ENCODE measurements at places on chromosomes 7 and 10.

GRCh38 chr10:125708971-125709503 lies 10.5 kb upstream of the EDRF1 start:
- DNase-seq = no peak

DNA sequence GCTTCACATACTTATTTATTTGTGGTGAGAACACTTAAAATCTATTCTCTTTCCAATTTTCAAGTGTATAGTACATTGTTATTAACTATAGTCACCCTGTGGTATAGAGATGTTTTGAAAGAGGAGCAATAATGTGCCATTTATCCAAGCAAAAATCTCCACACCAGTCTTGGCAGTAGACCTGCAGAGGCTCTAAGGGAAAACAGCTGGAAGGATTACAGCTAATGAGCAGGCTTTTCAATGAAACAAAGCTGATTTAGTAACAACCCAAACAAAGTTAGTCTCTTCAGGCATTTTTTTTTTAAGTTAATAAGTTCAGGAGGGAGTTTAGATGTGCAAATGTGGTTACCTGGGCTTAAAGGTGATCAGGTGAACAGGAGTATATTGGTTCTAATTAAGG lies 101.9 kb downstream of the EVX1 start:
- no peak for DNase-seq

DNA sequence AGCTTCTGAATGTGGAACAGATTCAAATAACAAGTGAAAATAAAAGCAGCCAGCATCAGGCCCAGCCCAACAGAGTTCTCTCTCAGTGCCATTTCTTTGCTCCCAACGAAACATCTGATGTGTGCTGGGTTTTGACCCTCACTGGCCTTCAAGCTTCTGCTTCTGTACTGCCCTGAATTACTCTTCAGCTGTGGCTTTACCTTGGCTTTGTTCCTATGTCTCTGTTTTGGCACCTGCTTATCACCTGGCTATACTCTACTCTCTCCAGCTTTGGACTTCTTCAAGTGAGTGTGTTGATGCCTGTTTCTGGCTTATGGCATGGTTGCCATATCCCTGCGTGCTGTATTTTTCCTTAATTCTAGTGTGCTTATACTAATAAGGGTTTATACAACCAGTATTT lies 768.3 kb downstream of the SORCS1 start:
- no peak for DNase-seq

- DNase-seq = no peak
These were observed 225.2 kb downstream of the ZWINT start for GRCh38 chr10:56135828-56136227.

GRCh38 chr10:22593026-22593425 lies 121.4 kb downstream of the PIP4K2A start:
- DNase-seq = no peak

DNA sequence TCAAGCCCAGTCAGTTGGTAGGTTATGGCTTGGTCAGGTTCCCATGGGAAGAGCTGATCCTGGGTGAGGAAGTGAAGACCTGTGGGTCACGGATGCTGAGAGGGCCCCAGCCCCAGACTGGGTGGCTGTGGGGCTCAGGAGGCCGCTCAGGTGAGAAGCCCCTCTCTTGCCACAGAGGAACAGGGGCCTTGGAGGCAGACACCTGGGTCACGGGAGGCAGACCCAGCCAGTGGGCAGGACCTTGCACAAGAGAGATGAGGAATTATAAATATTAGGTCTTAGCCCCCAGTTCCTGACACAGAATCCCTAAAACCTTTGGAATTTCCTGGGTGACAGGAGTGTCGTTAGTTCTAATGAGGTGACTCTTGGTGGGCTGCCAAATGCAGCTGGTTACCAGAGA lies 10.6 kb upstream of the CRHR2 start:
- DNase-seq = no peak

- DNase-seq = no peak
These were observed 73.1 kb upstream of the HECW1 start for GRCh38 chr7:43039346-43039745.

GRCh38 chr10:87636313-87636915 lies 23.3 kb upstream of the PAPSS2 start:
- no peak for DNase-seq

GRCh38 chr7:17674166-17674942 lies 265.9 kb downstream of the SNX13 start:
- DNase-seq = no peak

DNA sequence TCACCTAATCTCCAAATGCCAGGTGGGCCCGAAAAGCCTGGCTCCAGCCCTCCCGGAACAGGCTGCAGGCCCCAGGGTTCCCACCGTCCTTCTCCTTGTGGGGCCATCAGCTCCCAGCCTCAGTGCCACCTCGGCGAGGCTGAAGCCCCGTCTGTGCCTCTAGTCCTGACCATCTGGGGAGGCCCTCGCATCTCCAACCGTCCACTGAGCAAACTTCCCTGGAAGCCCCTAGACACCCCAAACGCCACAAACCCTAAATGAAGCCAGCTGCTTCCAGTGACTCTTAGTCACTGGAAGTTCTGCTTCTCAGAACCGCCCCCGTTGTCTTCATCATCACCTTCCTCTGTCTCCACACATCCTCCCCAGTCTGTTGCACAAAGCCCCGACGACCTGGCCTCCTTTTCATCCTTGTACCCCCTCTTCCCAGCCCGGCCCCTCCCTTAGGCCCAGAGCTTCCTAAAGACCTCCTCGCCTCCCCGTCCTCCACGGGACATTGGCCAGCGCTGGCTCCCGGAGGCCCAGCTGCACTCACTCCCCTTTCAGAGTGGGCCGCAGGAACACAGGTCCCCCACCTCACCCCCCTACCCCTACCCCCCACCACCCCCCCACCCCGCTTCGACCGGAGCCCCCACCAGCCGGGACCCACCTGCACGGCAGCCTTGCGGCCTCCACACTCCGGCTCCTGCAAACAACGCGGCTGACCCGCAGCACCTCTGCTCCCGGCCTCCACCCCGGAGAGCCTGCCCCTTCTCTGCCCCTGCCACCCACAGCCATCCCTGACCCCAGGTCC lies 1.1 kb upstream of the DIP2C start:
- DNase-seq = no peak

- no peak for DNase-seq
These were observed 150.0 kb downstream of the SKAP2 start for GRCh38 chr7:26714438-26714837.

GRCh38 chr10:27399871-27400270 lies 104.2 kb upstream of the RAB18 start:
- no peak for DNase-seq

- DNase-seq = no peak
These were observed 895.1 kb upstream of the KCND2 start for GRCh38 chr7:119377861-119378260.

GRCh38 chr10:110304394-110304779 lies 333 bp downstream of the SMNDC1 start:
- no peak for DNase-seq

DNA sequence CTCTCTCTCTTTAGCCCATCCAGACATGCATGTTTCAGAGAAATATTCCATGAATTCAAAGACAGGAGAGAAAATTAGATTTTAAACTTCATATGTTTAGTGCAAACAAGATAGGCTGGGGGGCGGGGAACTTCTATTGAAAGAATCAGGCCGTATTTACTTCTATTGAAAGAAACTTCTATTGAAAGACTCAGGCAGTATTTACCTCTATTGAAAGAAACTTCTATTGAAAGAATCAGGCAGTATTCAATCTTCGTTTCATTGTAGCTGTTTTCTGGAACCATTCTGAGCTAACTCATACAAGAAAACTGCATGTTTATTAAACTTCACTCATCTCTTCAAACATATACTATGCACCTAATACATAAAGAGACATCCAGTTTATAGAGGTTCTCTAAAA lies 123.1 kb downstream of the TYW1B start:
- no peak for DNase-seq

DNA sequence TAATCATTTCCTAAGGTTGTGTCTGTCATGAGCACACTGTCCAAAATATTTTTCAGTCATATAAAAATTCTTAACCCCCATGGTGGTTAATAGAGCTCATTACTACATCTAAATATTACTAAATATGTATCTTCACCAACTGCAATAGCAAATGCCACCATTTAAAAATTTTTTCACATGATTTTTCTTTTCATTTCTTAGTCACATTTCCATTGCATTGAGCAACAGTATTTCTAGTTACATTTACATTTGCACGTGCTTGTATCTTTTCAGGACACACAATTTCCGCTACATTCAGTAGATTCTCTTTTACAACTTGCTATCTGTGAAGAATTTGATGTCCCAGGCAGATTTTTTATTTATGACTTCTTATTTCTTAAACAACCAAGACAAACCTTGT lies 5.2 kb upstream of the TAS2R40 start:
- DNase-seq = no peak

DNA sequence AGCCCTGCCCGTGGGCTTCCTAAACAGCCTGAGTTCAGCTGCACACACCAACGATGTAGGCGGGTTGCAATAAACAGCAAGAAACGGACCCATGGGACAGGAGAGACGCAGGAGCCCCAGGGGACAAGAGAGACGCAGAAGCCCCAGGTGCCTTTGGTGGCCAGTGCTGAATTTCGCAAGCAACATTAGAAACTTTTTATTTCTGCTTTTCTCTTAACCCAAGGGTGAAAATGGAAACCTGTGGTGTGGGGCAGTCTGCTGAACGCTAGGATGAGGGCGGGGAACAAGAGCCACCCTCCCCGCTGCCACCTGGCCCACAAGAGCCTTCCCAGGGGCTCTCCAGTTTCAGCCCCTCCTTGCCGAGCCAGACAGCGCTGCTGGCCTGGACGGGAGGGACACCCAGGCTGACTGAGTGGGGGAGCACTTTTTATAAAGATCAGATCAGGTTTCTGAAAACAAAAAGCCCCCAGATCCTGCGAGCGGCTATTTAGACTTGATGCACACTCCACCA lies 20.0 kb upstream of the GPR146 start:
- no peak for DNase-seq

DNA sequence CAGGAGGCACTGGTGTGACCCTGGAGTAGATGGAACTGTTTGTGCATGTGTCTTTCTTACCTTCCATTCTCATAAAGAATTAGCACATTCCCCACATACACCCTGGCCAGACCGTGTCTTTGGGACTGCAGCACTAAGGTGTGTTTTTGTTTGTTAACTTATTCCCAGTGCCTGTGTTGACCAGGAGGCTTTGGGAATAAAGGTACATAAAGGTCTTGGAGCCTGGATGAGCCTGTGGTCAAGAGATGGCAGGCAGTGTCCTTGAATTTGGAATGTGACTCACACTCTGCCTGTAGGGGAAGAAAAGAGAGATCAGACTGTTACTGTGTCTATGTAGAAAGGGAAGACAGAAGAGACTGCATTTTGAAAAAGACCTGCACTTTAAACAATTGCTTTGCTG lies 137.6 kb downstream of the LYZL1 start:
- no peak for DNase-seq

- DNase-seq = no peak
These were observed 549 bp downstream of the CALY start for GRCh38 chr10:133336118-133336576.

DNA sequence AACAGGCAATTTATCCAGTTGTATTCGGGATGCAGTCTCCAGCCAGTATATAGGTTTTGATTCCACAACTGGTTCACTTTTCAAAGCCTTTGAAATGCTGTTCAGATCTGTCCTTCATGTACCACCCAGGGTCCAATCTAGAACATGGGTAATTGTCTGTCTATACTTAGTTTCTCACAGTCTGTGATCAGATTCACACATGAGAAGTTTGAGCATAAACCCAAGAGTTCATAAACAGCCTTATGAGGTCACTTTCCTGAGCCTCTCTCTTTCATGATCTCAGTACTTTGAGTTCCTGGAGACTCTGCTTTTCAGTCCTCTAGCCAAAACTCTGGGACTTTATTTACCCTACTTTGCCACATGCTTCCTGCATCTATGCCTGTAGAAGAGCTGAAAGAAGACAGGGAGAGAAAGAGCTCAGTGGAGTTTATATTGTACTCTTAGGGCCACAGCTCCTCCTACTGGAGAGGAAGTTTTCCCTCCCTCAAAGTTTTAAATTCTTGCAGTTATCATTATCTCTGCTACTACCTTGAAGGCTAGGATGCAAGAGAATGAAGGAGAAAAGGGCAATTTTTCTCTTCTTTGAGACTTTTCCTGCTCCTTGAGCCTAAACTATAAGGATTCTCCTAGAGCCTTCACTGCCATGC lies 172.0 kb downstream of the ZEB1 start:
- DNase-seq = no peak

DNA sequence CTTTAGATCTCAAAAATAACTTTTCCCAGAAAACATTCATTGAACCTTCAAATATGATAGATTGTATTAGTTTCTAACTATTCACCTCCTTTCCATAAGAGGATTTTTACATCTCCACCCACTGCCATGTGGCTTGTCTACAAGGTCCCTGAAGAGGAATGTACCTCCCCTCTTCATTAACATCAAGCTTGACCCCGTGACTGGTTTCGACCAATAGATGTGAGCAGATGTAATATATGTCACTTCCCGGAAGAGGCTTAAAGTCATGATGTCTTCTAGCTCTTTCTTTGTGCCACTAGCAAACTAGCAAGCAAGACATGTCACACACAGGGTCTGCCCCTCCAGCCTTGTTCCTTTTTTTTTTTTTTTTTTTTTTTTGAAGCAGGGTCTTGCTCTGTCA lies 6.9 kb downstream of the BAZ1B start:
- no peak for DNase-seq

DNA sequence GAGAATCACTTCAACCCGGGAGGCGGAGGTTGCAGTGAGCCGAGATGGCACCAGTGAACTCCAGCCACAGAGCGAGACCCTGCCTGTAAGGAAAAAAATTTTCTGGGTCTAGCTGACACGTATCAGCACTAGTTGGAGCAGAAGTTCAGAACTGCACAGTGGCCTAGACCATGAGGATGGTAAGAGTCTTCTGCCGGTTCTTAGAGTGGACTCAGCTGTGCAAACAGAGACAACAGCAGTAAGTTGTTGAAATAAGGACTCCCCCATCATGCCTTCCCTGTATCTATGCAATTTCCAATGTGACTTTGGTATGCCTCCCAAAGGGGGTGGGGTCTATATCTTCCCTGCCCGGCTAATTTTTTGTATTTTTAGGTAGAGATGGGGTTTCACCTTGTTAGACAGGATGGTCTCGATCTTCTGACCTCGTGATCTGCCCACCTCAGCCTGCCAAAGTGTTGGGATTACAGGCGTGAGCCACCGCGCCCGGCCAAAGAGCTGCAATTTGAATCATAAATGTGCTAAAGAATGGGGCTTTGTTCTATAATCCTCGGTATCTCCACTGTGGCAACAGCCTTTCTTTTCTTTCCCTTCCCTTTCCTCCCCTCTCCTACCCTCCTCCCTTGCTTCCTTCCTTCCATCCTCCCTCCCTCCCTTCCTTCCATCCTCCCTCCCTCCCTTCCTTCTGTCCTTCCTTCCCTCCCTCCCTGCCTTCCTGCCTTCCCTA lies 14.5 kb upstream of the RNF216 start:
- DNase-seq = no peak

DNA sequence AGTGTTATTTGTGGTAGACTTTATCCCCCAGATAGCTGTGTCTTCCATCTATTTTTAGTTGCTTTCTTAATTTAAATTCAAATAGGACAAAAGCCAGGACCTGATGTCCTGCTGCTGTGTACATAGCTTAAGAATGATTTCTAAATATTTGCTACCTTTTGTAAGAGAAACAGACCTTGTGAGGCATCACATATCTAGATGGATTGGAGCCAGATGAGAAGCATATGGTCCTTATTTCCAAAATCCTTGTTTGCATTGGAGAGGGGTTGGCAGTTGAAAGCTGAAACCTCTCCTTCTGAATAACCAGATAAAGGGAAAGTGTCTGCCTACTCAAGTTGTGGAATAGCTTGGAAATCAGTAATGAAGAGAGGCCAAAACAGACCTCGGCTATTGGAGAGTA lies 50.7 kb upstream of the AMPH start:
- no peak for DNase-seq
